ENCODE measurements at places on chromosomes 1 and 21.

DNA sequence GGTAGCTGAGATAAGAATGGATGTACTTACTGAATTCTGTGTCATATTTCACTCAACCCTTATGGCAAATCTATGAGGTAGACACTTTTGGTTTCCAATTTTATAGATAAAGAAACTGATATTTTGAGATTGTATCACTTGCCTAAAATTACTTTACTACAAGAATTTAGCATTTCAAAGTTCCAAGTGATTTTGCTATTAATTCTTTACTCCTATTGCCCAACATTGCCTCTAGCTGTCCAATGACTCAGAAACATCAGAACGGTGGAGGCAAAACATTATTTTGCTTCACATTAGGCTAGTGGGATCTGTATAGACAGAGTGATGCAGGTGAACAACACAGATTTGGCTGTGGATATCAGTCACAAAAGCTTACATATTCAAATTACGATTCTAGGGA, 747.2 kb upstream of the NEGR1 start:
- DNase-seq: no peak

- DNase-seq: no peak
These were observed 423.3 kb upstream of the ADGRL2 start for GRCh38 chr1:81377406-81377805.

DNA sequence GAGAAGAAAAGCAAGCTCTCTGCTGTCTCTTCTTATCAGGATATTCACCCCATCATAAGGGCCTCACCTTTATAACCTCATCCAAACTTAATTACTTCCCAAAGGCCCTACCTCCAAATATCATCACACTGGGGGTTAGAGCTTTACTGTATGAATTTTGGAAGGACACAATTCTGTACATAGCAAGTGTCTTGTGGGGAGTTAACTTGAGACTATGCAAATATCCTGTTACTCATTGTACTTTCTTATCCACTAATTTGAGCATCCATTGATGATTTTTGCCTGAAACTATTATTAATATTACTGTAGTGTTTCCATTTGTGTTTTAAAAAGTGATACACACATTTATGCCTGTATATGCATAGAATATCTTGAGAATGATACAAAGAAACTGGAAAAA, 129.1 kb upstream of the IVNS1ABP start:
- no peak for DNase-seq

DNA sequence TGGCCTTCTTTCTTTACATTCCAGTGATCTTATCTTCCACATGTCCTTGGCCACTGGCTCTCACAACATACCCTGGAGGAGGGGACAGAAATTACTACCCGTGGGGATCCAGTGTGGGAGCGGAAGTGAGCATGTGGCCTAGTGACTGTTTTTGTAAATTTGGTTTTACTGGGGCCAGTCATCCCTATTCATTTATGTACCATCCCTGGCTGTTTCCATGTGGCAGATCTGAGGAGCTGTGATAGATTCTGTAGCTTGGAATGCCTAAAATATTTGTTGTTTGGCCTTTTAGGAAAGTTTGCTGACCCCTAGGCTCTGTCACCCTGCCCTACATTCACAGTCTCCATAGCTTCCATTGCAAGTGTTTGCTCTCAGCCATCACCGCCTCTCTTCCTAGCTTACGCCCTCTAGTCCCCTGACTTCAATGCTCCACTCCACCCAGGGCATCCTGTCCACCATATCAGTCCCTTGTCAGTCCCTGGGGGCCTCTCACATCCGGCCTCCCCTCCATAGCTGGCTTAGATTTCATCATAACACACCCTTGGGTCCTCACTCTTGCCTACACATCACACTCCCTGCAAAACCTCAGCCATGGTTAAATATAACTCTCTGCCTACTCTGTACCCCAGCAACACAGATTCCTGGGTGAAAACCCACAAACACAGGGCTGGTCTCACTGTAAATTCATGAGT, 25.8 kb downstream of the DHCR24 start:
- no peak for DNase-seq

DNA sequence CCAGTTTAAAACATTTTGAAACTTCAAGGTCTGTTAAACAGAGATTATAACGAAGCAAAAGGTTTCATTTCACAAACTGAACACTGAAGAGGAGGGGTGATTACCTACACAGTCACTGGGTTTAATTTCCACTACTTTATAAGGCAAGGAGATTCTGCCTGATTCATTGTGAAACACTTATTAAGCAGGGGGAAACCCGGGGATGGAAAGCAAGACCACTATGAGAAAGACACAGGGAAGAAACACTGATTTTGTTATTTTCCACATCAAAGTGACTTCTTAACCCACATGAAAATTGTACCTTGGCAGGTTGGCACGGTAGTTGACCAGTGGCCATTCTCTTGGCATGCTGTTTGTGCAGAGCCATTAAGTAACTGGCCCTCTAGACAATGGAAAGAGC, 8.1 kb upstream of the F5 start:
- DNase-seq: no peak
